NCI-H345 (cell line): ENCODE measurements at places on chromosomes 16 and 17.

GRCh38 chr16:11674818-11675560, 6.7 kb downstream of the SNN start:
- no peak for DNase-seq

DNA sequence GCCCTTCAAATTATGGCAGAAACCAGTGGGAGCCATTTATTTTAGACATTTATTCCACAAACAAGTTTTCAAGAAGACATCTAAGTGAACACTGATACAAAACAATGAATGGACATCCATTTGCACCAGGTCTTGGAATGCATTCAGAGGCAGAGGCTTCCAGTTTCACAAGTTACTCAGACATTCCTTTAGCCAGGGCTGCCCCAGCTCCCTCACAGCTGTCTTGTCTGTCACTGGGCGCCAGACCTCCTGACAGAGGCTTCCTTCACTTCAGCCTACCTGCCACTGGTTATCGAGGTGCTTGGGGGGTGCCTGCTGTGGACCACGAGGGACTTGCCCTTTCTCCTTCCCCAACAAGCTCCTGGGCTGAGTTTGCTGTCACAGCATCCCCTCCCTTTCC, 19.2 kb downstream of the AQP8 start:
- DNase-seq: no peak

DNA sequence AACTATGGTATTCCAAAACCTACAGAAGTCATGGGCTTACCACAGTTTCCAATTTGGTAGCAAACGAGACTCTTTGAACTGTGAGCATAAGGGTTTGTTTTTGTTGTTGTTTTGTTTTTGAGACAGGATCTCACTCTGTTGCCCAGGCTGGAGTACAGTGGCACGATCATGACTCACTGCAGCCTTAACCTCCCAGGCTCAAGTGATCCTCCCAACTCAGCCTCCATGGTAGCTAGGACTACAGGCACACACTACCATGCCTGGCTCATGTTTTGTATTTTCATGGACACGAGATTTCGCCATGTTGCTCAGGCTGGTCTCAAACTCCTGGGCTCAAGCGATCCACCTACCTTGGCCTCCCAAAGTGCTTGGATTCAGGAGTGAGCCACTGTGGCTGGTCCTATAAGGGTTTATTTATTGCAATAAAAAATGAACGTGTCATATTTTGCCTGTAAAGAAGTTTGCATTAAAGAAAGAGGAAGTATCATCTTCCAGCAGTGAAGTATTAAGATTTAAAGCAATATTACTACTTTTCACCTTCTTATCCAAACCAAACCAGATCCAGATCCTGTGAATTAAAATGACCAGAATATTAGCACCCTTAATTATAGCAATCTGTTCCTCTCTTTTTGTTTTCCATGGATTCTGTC, 37.2 kb downstream of the KCNJ2 start:
- DNase-seq: no peak

GRCh38 chr17:78364436-78365281, 4.8 kb upstream of the SOCS3 start:
- DNase-seq: no peak

DNA sequence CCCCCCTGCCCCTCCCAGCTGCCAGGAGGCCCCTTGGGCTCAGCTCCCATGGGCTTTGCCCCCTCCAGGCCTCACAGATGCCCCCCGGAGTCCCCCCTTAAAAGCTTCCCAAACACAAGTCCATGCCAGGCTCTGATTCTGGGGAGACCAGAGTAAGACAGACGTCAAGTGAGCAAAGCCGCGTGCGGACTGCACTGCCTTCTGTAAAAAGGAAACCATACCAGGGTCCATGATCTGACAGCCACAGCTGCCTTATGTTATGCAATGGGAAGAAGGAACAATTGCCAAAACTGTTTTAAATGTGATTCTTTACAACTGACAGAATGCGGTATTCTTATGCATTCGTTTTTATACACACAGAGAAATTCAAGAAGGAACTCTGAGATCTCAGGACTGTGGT, 17.9 kb upstream of the HEXD start:
- DNase-seq: no peak

DNA sequence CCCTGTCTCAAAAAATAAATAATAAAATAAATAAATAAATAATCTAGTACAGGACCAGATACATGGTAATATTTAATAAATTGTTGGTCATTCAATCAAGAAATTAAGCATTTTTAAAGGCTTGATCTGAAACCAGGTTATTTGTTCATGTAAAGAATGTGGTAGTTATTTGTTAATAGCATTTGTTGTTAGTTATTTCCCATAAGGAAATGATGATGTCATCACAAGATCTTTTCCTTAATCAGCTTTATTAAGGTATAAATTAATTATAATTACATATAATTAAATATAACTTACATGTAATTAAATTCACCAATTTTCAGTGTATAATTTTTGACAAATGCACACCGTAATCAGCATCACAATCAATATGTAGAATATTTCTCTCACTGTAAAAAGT, 19.5 kb upstream of the DHX40 start:
- no peak for DNase-seq

DNA sequence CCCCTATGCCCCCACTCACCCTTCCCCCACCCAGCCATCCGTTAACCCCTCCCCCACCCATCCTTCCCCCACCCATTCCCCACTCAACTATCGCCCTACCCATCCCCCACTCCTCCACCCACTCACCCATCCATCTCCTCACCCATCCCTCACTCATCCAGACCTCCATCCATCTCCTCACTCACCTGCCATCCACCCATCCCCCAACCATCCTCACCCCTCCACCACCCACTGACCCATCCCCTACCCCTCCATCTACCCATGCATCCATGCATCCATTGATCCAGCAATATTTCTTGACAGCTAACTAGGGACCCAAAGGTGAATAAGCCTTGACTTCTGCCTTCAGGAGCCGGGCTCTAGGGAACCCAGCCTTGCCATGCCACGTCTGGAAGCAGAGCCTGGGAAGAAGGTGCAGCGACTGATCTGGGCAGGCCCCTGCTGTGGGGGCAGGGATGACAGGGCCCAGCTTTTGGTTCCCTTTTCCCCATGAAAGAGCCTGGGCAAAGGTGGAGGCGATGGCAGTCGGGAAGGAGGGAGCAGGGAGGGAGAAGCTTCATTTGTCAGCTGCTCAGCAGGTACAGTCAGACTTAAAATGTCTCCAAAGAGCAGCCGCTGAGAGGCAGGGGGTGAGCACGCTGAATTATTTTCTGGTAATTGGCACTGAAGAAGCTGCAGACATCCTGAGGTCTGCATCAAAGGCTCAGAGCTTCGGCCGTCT, 23.1 kb upstream of the DOC2B start:
- no peak for DNase-seq

- no peak for DNase-seq
Observed at GRCh38 chr16:82641336-82641984, 14.7 kb downstream of the CDH13 start.

DNA sequence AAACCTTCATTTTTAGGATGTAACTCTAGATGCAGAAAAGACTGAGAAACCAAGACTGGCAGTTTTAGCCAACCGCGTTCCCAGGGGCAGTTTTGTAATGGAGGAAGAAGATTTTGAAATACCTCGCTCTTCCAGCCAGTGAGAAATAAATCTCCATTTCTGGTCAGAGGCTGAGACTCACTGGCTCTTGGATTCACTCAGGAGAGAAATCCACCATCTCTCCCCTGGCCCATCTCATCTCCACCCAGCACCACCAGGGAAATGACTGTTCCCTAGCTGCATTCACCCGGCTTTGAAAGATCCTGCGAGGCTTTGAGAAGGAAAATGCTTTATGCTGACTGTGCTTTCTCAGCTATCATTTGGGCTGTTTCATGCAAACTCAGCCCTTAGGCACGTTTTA, 185.2 kb downstream of the SOX9 start:
- no peak for DNase-seq

GRCh38 chr16:58198803-58199411, 1.0 kb upstream of the CSNK2A2 start:
- DNase-seq: no peak

- no peak for DNase-seq
Observed at GRCh38 chr16:88939245-88939971, 37.6 kb downstream of the CBFA2T3 start.

- DNase-seq: peak; percentile 57
Observed at GRCh38 chr17:81291662-81292061, 3.4 kb downstream of the SLC38A10 start.

GRCh38 chr17:78458736-78459335, 80.4 kb downstream of the PGS1 start:
- peak; percentile 17 for DNase-seq

- no peak for DNase-seq
Observed at GRCh38 chr17:22435231-22435974, 743.1 kb downstream of the KCNJ18 start.

DNA sequence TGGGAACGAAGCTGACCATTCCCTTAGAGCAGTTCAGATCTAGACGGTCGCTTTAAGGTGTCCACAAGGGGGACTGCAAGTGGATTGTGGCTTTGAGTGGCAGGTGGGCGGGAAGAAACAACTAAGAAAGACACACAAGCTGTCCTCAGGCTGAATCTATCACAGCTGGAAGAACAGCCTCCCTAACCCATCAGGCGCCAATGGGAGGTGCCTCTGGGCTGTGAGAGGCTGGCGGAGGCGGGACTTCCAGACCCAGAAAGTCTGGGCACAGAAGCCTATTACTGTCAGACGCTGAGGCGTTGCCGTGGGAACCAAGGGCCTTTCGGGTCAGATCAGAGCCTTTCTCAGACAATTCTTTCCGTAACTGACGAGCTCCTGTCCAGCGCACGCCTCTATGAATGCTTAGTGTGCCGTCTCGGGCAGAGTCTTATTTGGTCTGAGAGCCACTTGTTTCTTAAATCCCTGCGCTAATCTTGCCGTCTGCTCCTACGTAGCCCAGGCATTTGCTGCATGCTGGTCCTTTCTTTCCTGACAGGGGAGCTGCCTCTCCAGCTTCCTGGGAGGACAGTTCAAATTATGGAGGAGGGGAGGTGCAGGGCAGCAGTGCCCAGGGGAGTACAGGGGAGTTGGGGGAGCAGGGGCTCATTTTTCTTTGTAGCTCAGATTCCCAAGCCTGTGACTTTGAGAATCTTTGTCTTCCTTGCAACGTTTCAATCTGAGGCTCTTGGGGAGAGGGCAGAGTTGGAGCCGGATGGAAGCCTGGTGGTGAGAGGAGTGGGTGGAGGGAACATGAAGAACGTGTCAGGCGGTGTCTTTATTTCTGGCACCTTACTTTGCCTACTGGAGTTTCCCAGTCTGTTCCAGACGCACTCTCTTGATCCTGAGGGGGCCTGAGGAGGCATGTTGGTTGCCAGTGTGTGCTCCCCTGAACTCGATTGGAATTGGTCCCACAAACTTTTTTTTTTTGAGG, 618.7 kb downstream of the KCNJ18 start:
- DNase-seq: no peak

DNA sequence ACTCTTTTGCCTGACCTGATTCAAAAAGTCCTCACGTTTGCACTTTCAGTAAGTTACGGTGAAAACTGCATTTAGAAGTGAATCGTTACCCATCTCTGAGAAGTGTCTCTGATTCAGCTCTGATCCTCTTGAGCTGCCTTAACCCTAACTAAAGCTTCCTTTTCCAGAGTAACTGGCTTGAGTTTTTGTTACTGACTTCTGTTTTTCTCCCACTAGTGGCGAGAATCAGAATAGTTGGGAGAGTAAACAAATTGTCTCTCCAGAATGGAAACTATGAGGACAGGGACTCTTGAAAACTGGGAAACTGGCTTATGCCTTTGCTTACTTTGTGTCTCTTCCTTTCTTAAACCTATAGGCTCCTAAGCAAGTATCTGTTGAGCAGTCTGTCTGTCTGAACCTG, 31.3 kb upstream of the KPNB1 start:
- DNase-seq: no peak

DNA sequence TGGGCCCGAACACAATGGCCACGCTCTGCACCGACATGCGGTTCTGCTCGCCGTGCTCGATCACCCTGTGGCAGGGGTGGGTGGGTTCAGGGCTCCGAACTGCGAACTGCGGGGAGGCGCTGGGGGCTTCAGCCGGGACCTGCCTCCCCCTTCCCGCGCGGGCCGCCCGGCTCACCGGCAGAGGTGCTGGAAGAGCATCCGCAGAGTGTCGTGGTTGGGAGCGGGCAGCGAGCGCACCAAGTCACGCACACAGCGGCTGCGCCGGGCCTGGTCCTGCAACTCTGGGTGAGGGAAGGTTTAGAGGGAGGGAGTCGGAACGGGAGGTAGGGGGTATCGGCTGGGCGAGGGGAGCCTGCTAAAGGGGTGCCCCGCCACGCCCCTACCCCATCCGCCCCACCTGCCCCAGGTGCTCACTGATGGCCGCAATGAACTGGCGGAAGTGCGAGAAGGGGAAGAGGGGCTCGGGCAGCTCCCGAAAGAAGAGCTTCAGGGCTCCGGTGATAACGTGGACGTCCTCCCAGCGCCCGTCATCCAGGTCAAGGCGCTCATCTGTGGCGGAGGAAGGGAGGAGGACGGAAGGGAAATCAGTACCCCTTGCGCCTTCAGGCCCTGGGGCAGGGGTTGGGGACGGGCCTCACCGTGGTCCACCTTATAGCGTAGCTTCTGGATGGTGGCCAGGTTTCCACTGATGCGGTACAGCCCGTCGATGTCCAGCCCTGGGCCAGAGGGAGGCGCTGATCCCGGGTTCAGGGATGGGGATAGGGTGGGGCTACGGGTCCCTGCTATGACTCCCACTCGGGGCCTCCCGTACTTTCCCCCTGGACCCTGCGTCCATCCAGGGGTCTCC, 36.9 kb downstream of the ARHGAP27 start:
- DNase-seq: no peak

- no peak for DNase-seq
Observed at GRCh38 chr17:56656701-56657327, 63.3 kb downstream of the NOG start.

DNA sequence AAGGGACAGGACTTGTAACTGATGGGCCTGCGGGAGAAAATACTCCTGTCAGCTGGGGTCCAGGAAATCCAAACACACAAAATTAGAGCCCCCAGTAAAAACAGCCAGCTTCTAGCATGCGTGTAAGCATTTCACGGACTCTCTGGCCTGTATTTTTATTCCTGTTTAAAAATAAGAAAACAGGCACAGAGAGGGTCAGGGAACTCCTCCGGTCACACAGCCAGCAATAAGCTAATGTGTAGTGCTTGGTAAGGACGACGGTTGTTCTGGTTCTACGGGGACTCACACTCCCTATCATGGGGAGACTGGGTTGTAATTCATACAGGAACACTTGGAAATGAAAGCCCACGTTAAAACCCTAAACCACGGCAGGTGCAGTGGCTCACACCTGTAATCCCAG, 1.5 kb upstream of the TCF25 start:
- DNase-seq: no peak

DNA sequence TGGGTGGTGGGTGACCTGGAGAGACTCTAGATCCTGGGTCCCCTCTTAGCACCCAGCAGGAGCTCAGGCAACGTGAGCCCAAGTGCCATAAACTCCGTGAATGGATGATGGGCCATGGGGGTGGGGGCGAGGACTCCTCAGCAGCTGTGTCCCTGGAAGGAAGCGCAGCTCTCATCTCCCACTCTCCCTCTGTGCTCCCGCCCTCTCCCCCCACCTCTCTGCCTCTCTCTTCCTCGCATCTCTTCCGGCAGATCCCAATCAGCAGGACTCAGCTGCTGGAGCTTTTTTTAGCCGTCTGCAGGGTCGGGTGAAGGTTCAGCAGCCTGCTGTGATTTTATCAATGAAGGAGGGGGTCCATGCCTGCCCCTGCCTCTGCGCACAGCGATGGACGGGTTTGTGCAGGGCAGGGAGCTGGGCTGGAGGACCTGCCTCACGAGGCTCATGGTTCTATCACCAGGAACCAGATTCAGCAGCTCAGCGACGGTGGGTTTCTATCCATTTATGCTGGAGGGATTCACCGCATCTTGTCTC, 8.3 kb downstream of the CCR7 start:
- no peak for DNase-seq

GRCh38 chr16:85419503-85420408, 193.4 kb upstream of the GSE1 start:
- DNase-seq: no peak

GRCh38 chr16:70526403-70526802, 2.8 kb downstream of the SF3B3 start:
- DNase-seq: no peak
